ENCODE measurements at places on chromosomes 6 and 20.
A peak's percentile ranks its signal among the peaks of the same experiment; 100 is the strongest.

GRCh38 chr20:62999580-62999979, 7.2 kb downstream of the BHLHE23 start:
- DNase-seq: no peak

DNA sequence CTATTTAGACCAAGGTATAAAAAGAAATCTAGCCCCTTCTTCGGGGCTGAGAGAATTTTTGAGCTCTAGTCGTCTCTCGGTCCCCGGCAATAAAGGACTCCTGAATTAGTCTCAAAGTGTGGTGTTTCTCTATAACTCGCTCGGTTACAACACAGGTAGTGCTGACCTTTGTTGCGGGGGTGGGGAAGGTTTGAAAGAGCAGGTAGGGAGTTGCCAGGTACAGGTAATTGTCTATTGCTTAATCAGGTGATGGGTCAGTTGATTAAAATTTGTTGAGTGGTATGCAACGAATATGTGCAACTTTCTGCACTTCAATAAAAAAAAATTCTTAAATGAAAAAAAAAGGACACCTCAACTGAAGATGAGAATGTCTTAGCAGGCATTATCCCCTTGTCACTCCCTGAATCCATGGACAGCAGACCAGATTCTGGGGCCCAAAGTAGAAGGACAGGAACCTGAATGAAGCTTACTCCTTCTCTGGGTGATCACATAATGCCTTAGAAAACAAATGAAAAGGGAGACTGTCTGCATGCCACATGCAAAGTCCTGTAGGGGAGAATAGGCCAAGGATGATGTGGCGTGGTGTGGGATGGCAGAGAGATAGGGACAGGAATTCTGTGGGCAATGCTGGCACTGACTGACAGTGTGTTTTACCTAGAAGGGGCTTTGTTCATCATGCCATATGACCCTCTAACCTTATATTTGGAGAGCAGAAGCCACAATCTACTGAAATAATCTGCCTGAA, 157.6 kb upstream of the OLIG3 start:
- no peak for DNase-seq

- peak; percentile 23 for DNase-seq
These were observed 20.9 kb upstream of the POM121L2 start for GRCh38 chr6:27332692-27333641.

GRCh38 chr6:142943711-142944123, 1.3 kb downstream of the HIVEP2 start:
- no peak for DNase-seq

GRCh38 chr20:57573894-57574293, 13.0 kb downstream of the PCK1 start:
- DNase-seq: no peak
